GM12892 (cell line): ENCODE measurements at places on chromosomes 2 and 18.

GRCh38 chr2:96241900-96242611, 23.7 kb downstream of the TMEM127 start:
- DNase-seq = peak; percentile 65

DNA sequence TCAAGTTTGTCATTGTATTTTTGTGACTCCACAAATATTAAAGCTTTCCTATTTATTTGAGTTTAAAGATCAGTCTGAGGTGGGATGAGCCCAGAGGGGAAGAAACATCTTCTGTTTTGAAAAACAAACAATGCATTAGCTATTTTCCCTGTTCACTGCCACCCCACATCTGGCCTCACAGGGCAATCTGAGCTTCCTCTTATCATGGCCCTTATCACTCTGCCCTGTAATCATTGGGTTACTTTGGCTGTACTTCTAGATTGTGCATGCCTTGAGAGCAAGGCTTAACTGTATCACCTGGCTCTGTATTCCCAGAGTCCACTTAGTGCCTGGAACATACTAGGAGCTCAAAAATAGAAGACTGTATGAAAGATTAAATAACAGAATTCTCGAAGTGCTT, 241.6 kb upstream of the NT5C1B start:
- no peak for DNase-seq

DNA sequence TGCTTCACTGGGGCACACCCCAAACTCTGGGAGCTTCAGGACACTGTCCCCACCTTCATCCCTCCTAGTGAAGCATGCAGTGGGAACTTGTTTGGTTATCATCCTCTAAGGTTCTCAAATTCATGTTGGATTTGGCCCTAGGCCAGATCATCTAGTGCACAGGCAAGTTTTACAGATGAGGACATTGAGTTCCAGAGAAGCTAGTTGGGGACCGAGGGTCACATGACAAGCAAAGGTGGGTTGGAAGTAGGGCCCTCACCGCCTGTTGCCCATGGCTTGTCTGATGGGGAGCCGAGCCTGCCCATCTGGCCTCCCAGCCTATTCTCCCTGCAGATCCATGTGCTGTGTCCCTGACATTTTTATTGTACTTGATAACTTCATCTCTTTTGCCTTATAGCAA, 2.8 kb downstream of the PRKCE start:
- DNase-seq = no peak

DNA sequence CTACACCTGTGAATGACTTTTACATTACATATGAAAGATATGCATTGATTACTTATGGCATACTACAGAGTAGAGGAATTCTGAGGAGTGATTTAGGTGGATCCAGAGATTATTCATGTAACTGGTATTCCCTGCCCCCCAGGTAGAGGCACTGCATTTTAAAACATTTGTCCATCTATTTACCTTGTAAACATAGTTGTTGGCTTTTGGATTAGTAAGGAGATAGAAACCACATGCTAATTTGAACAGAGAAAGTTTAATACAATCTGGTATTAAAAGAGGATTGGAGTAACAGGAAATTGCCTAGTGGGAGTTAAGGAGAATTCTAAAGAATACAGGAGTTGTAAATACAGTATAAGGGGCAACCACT, 15.9 kb downstream of the GALNT3 start:
- DNase-seq = no peak

- no peak for DNase-seq
These were observed 112.8 kb upstream of the EML6 start for GRCh38 chr2:54610700-54611099.

- peak; percentile 64 for DNase-seq
These were observed 52.8 kb upstream of the PMAIP1 start for GRCh38 chr18:59846814-59847490.

- DNase-seq = no peak
These were observed 81.9 kb upstream of the LRATD1 start for GRCh38 chr2:14550658-14551057.

DNA sequence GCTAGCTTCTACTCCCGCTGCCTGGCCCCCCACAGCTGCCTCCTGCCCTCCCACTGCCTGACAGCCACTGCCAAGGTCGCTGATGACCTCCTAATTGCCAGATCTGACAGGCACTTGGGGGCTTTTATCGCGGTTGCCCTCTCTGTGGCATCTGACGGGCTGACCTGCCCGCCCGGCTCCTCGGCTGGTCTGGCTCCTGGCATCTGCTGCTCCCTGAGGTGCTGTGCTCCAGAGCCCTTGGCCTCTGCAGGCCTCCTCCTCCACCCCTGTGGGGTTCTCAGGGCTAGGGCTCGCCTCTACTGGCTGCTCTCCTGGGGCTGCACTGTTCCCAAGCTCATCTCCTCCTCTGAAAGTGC, 43.1 kb downstream of the INHBB start:
- DNase-seq = no peak

- DNase-seq = no peak
These were observed 37.6 kb downstream of the PPP1R1C start for GRCh38 chr2:182023235-182023634.

- DNase-seq = no peak
These were observed 48.5 kb downstream of the ANKRD12 start for GRCh38 chr18:9184998-9185613.

DNA sequence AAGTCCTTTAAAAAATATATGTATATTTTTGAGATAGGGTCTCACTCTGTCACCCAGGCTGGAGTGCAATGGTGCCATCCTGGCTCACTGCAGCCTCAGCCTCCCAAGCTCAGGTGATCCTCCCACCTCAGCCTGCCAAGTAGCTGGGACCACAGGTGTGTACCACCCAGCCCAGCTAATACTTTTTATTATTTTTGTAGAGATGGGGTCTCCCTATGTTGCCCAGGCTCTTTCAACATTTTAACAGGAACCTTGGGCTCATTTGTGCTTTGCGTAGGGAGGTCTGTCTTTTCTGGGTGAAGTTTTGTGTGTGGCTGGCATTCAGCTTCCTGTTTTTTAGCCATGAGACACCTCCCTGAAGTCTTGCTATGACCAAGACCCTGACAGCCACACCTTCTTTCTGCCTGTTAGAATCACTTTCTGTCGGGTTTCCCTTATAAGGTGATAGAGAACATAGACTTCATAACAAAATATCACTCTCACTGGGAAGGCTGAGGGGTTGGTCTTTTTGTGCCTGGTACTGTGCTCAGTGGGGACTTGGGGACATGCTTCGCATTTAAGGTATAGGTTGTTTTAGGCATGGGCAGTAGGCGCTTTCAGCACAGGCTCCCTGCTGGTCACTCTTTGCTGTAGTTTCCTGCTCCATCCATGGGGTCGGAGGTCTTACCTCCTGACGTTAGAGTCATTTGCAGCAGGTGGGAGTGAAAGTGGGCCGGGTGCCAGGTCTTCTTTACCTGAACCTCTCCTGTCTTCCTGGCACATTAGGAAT, 3.4 kb downstream of the RAB31 start:
- peak; percentile 48 for DNase-seq

DNA sequence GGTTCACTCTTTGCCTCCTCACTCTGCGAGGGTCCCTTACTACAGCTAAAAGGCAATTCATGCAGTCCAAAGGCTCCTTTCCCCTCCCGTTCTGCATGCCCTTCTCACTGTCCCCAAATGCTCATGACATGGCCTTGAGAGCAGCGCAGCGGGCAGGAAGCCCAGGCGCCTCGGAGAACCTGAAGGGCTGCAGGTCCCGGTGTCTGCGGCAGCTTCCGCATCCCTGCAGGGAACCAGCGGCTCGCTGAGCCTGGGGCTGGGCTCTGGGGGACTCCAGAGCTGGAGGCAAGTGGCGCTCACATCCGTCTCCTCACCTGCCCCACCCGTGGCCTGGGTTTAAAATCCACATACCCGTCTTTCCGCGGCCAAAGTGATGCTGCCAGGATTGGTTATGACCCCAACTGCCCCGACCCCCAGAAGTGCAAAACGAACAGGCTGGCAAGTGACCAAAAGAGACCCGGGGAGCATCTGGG, 462 bp upstream of the CIDEA start:
- no peak for DNase-seq

DNA sequence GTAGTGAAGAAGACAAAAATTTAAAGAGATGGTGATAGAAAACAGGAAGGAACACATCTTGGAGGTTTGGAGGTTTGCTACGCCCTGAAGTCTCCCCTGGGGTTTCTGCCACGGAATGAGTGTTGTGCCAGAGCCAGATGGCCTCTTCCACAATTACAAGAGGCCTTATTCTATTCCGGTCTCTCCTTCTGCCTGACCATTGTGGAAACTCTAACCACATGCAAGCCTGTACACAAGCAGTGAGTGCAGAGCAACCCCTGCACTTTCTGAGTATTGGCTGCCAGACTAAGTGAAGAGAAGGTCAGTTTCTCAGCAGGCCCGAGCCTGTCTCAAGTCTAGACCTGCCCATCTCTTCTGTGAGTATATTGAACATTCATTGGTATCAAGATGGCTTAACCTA, 22.7 kb upstream of the MYO1B start:
- DNase-seq = no peak

DNA sequence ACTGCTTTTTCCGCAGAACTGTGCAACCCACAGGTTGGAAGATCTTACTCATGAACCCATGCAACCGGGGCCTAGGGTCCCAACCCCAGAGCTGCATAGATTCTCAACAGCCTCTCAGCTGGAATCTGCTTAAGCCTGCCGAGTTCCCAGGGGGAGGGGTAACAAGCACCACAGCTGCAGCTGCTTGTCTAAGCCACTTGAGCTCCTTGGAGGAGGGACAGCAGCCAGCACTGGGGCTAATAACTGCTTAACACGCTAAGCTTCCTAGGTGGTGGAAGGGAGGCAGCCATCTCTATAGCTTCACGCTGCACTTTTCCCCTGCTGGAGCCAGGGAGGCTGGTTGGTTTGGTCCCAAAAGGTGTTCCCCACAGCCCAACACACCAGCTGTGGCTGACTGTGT, 311.6 kb downstream of the DSC3 start:
- no peak for DNase-seq

GRCh38 chr18:35623255-35623654, 41.7 kb downstream of the GALNT1 start:
- DNase-seq = no peak
